Liver (tissue), 10 donors: ENCODE measurements at places on chromosomes 4 and X. TPM values are rescaled to one million over a fixed set of nuclear protein-coding genes. Genes with fewer than 3 reads are reported as not detected.

- no peaks in the 10 kb centered on the region for H3K36me3 ChIP-seq
- no peaks in the 10 kb centered on the region for H3K4me1 ChIP-seq
- H3K27me3 ChIP-seq: no peaks in the 10 kb centered on the region
- no peak overlapping the region for H3K27ac ChIP-seq
- no peak overlapping the region for H3K4me3 ChIP-seq
Observed at GRCh38 chrX:19293606-19294325, 50.0 kb upstream of the PDHA1 start.

DNA sequence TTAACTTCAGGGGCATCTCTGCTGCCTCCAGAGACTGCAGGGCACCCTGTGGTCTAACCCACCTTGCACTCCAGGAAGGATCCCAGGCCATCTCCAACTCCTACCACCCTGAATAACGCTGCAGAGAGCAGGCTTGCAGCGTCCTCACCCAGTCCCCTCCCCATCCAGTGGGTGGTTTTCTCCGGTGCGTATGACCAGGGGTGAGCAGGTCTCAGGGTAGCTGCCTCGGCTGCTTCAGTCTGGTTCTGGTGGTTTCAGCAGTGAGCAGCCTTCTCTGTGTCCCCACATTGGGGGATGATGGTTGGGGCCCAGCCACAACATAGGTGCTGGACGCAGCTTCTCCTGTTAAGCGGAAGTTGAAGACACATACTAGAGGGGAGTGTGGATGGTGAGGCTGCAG, 38.6 kb upstream of the SORCS2 start:
- no peak overlapping the region for H3K4me3 ChIP-seq
- no peak for DNase-seq
- H3K4me1 ChIP-seq: no peaks in the 10 kb centered on the region
- no peaks in the 10 kb centered on the region for H3K27me3 ChIP-seq
- no peaks in the 10 kb centered on the region for H3K36me3 ChIP-seq

- H3K27me3 ChIP-seq: no peaks in the 10 kb centered on the region
- DNase-seq: no peak
- H3K27ac ChIP-seq: no peak overlapping the region
- no peak overlapping the region for H3K4me3 ChIP-seq
- H3K36me3 ChIP-seq: no peaks in the 10 kb centered on the region
Observed at GRCh38 chr4:114875630-114876029, 237.8 kb downstream of the NDST4 start.

DNA sequence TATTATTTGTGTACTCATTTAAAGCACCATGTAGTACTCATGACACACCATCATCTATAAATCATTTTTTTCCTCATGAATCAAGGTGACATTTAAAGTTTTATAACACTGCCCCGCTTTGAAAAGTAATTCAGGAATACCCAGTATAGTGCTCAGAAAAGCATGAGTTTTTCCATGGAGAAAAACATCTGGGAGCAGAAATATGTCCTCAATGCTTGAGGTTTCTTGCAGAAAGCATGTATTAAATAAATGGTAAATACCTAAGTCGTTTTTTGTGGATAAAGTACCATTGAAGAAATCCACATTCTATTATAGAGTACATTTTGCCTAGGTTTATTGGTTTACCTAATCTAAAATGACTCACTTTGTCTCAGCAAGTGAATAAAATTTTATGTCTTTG, 66.2 kb downstream of the UBA6 start:
- DNase-seq: no peak
- no peaks in the 10 kb centered on the region for H3K27me3 ChIP-seq
- peaks cover 27% of the 10 kb centered on the region for H3K36me3 ChIP-seq
- H3K4me1 ChIP-seq: no peaks in the 10 kb centered on the region
- H3K4me3 ChIP-seq: no peak overlapping the region

DNA sequence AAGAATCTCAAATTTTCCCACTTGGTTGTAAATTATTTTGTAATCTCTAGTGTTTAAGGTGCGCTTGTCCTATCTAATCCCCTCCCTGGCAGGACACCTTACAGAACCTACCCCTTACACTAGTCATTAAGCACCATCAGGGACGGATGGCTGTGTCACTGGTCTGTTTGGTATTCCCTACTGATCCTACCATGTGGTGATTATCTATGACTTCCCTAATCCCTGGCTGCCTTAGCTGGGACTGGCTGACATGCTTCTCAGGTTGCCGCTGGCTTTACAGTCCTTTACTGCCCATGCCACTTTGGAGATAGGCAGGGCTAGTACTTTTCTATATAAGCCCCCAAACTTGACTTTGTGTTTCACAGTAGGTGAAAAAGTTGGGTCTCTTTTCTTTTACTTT, 58.6 kb downstream of the ELOVL6 start:
- no peak overlapping the region for H3K4me3 ChIP-seq
- H3K27ac ChIP-seq: no peak overlapping the region
- no peaks in the 10 kb centered on the region for H3K27me3 ChIP-seq
- no peaks in the 10 kb centered on the region for H3K36me3 ChIP-seq

GRCh38 chr4:187416216-187416615, 579.4 kb upstream of the ZFP42 start:
- no peaks in the 10 kb centered on the region for H3K27me3 ChIP-seq
- no peaks in the 10 kb centered on the region for H3K36me3 ChIP-seq
- H3K27ac ChIP-seq: no peak overlapping the region
- DNase-seq: no peak
- no peak overlapping the region for H3K4me3 ChIP-seq

DNA sequence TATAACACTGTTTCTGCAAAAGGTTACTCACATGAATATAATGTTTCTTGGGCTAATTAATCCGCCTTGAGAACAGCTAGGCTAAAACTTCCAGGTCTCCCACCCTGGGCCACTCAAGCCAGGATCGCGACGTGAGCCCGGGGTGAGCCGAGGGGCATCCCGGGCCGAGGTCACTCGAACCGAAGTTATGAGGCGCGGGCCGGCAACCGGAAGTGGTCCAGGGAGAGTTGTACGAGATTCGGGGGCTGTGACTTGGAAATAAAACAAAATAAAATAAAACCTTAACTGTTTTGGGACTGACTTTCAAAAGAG, 317 bp downstream of the CMC4 start:
- H3K4me3 ChIP-seq: peak overlapping the region; percentile 9
- peaks cover 6% of the 10 kb centered on the region for H3K4me1 ChIP-seq
- no peak for DNase-seq
- no peaks in the 10 kb centered on the region for H3K36me3 ChIP-seq
- H3K27me3 ChIP-seq: no peaks in the 10 kb centered on the region
- H3K27ac ChIP-seq: peak overlapping the region; percentile 84

DNA sequence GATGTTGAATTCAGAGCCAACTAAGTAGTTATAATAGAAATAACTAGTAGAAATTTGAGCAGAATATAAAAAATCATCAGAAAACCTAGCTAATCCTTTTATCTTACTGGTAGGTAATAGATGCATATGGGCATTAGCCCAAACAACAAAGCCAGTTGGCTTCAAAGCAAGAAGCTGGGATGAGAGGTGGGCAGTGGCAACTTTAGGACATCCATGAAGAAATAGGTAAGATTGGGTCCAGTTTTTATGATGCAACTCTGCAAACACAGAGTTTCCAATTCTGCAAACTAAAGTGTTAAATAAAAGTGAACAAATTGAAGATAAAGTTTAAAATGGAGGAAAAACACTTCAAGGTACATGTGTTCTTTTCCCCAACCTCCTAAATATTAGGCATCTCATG, 5.1 kb downstream of the PGRMC2 start:
- no peaks in the 10 kb centered on the region for H3K36me3 ChIP-seq
- H3K27me3 ChIP-seq: no peaks in the 10 kb centered on the region
- H3K4me3 ChIP-seq: no peak overlapping the region
- no peak overlapping the region for H3K27ac ChIP-seq
- no peak for DNase-seq

DNA sequence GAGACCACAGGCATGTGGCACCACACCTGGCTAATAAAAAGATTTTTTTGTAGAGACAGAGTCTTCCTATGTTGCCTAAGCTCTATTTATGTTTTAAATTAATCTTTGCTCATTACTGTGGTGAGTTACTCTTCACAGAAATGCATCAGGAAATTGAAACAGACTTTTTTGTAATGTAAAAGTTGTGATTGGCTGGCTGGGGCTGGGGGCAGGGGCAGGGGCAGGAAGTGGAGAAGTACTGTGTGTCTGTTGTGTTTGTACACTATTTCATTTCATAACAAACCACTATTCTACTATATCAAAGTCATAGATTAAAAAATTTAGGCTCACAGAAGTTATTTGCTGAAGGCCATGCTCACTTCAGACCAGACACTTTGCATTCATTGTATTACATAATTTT, 19.1 kb upstream of the ABRAXAS1 start:
- no peak overlapping the region for H3K27ac ChIP-seq
- H3K4me1 ChIP-seq: no peaks in the 10 kb centered on the region
- H3K36me3 ChIP-seq: no peaks in the 10 kb centered on the region
- no peak overlapping the region for H3K4me3 ChIP-seq
- no peak for DNase-seq

Gene UVSSA
- total RNA-seq: 4.1 TPM

Gene EGF
- 0.65 TPM for total RNA-seq

Gene VEGFC
- total RNA-seq: 1.3 TPM

Gene HOPX
- 2.4 TPM for total RNA-seq

Gene AKAP4
- total RNA-seq: not detected

Gene ANOS1
- total RNA-seq: 1.6 TPM

Gene NSUN7
- 4.5 TPM for total RNA-seq

Gene ASMTL
- 10.3 TPM for total RNA-seq
